Left lung (tissue), 14 donors: ENCODE measurements at places on chromosomes 16 and 17. TPM values are rescaled to one million over a fixed set of nuclear protein-coding genes. Genes with fewer than 3 reads are reported as not detected.

- no peak overlapping the region for H3K27ac ChIP-seq
- no peaks in the 10 kb centered on the region for H3K27me3 ChIP-seq
- no peak overlapping the region for H3K4me3 ChIP-seq
- H3K4me1 ChIP-seq: no peaks in the 10 kb centered on the region
- no peaks in the 10 kb centered on the region for H3K36me3 ChIP-seq
Measured at GRCh38 chr16:88197481-88198456, 185.0 kb upstream of the ZNF469 start.

DNA sequence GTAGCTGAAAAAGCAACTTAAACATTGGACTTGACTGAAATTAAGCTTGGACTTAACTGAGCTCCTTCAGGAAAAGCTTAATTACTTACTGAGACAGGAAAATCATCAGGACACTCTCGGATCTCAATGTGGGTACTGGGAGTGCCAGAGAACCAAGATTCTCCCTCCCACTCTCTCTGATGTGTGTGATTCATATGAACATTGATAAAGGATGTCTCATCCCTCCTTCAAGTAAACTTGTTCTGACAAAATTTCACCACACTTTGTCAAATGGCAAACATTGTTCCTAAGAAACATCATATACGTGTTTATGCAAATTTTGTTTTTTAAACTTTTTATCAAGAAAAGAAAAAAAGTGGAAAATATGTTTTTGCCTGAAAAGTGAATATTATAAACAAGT, 4.1 kb upstream of the SLFN5 start:
- no peak overlapping the region for H3K4me3 ChIP-seq
- no peaks in the 10 kb centered on the region for H3K36me3 ChIP-seq
- no peak for DNase-seq
- H3K27ac ChIP-seq: no peak overlapping the region
- H3K4me1 ChIP-seq: peaks cover 21% of the 10 kb centered on the region

DNA sequence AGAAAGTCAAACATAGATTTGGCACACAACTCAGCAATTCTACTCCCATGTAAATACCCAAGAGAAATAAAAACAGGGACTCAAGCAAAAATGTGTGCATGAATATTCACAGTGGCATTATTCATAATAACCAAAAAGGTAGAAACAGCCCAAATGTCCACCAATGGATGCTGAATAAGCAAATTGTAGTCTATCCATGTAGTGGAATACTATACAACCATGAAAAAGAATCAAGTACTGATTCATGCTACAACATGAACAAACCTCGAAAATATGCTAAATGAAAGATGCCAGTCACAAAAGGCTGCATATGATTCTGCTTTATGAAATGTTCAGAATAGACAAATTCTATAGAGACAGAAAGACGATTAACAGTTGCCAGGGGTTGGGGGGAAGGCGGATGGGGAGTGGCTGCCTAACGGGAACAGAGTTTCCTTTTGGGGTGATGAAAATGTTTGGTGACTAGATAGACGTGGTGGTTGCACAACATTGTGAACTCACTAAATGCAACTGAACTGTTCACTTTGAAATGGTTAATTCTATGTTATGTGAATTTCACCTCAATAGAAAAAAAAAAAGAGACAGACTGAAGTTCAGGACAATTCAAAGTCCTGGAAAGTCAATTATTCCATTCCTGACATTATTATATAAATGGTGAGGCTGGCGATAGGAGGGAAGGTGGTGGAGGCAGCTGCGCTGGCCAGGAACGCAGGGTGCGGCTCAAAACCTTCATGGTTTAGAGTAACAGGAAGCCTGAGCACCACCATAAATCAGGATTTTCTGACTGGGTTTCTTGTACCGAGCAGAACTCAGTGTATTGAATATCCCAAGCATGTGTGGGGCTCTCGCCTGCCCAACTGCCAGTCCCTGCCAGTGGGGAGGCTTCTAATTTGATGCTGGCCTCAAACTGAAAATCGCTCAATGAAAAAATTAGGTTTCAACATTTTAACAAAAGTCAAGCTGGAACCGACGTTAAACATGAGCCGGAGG, 300.9 kb downstream of the C16orf95 start:
- no peak for DNase-seq
- peaks cover 3% of the 10 kb centered on the region for H3K27me3 ChIP-seq
- no peaks in the 10 kb centered on the region for H3K4me1 ChIP-seq
- peak overlapping the region; percentile 77 for H3K27ac ChIP-seq
- no peak overlapping the region for H3K4me3 ChIP-seq

- no peaks in the 10 kb centered on the region for H3K36me3 ChIP-seq
- H3K27ac ChIP-seq: no peak overlapping the region
- H3K4me1 ChIP-seq: no peaks in the 10 kb centered on the region
Measured at GRCh38 chr17:33526717-33527116, 233.6 kb upstream of the ASIC2 start.

HOXB9 gene
- total RNA-seq: not detected

PDILT gene
- not detected for total RNA-seq

- DNase-seq: no peak
- no peak overlapping the region for H3K4me3 ChIP-seq
- H3K36me3 ChIP-seq: peaks cover 97% of the 10 kb centered on the region
- no peaks in the 10 kb centered on the region for H3K27me3 ChIP-seq
- H3K27ac ChIP-seq: no peak overlapping the region
Measured at GRCh38 chr16:29834079-29834478, 13.8 kb downstream of the MVP start.

HCRT gene
- not detected for total RNA-seq

DNA sequence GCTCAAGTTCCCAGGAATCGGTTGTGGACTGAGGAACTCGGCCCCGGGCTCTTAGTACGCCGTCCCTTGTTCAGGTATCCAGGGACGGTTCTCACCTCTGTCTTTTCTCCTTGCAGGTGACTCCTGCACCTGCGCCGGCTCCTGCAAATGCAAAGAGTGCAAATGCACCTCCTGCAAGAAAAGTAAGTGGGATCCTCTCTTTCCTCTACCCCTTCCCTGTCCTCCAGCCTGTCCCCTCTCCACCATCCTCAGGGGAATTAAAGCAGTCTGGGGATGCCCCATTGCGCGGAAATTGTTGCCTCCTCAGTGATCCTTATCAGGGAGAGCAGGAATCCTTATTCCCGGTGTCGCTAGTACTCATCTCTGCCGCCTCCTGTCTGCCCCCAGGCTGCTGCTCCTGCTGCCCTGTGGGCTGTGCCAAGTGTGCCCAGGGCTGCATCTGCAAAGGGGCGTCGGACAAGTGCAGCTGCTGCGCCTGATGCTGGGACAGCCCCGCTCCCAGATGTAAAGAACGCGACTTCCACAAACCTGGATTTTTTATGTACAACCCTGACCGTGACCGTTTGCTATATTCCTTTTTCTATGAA, 585 bp downstream of the MT2A start:
- peak overlapping the region; percentile 46 for H3K4me3 ChIP-seq
- no peaks in the 10 kb centered on the region for H3K36me3 ChIP-seq
- H3K4me1 ChIP-seq: peaks cover 30% of the 10 kb centered on the region
- DNase-seq: no peak

DNA sequence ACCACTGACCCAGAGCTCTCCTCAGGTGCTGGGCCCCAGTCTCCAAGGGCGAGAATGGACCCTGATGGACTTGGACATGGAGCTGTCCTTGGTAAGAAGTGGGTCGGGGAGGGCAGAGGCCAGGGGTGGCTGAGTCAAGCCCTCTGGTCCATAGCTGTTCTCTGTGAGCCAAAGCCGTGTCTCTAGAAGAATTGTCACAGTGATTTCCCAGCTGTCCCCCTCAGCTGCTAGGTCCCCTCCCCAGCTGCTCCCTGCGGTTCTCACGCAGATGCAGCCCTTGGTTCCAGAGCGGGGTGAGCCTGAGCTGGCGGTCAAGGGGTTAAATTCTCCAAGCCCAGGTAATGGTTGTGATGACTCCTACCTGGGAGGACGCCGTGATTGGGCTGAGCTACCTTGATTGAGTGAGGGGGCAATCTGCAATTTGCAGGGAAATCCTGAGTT, 1.3 kb upstream of the NOL3 start:
- H3K4me1 ChIP-seq: peaks cover 32% of the 10 kb centered on the region
- peaks cover 18% of the 10 kb centered on the region for H3K27me3 ChIP-seq
- H3K27ac ChIP-seq: no peak overlapping the region
- no peaks in the 10 kb centered on the region for H3K36me3 ChIP-seq
- no peak for DNase-seq

DNA sequence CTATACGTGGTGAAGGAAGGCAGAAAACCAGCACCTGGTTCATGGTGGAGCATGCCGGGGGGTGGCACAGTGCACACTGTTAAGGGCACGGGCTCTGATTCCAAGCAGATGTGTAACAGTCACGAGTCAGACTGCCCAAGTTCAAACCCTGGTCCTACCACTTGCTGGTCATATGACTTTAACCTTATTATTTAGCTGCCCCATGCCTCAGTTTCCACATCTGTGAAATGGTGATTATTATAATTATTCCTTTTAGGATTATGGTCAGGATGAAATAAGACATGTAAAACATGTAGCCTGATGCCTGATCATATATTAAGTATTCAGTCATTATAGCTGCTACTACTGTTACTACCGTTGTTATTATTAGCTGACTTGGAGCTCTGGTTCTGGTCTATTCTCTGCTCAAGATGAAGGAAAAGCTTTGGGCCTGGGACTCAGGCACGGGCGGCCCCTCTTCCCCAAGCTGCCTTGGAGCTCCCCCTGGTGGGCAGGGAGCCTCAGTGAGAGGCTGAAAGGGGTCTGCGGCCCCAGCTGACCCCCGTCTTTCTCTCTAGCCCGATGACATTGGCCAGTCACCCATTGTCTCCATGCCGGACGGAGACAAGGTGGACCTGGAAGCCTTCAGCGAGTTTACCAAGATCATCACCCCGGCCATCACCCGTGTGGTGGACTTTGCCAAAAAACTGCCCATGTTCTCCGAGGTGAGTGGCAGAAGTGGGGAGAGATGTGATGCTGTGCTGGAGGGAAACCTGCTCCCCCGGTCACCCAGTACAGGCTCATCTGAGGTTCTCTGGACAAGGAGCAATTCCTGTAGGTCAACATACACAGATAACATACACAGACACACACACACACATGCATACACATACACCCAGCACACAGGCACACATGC, 14.0 kb downstream of the NR1D1 start:
- peaks cover 3% of the 10 kb centered on the region for H3K36me3 ChIP-seq
- H3K4me1 ChIP-seq: no peaks in the 10 kb centered on the region
- no peak overlapping the region for H3K27ac ChIP-seq
- H3K4me3 ChIP-seq: no peak overlapping the region
- no peaks in the 10 kb centered on the region for H3K27me3 ChIP-seq
- DNase-seq: no peak

GRCh38 chr17:37490638-37491614, 1.2 kb downstream of the DUSP14 start:
- no peaks in the 10 kb centered on the region for H3K36me3 ChIP-seq
- DNase-seq: peak; percentile 42
- peak overlapping the region; percentile 61 for H3K27ac ChIP-seq
- peak overlapping the region; percentile 70 for H3K4me3 ChIP-seq
- peaks cover 34% of the 10 kb centered on the region for H3K4me1 ChIP-seq
- H3K27me3 ChIP-seq: peaks cover 37% of the 10 kb centered on the region

DNA sequence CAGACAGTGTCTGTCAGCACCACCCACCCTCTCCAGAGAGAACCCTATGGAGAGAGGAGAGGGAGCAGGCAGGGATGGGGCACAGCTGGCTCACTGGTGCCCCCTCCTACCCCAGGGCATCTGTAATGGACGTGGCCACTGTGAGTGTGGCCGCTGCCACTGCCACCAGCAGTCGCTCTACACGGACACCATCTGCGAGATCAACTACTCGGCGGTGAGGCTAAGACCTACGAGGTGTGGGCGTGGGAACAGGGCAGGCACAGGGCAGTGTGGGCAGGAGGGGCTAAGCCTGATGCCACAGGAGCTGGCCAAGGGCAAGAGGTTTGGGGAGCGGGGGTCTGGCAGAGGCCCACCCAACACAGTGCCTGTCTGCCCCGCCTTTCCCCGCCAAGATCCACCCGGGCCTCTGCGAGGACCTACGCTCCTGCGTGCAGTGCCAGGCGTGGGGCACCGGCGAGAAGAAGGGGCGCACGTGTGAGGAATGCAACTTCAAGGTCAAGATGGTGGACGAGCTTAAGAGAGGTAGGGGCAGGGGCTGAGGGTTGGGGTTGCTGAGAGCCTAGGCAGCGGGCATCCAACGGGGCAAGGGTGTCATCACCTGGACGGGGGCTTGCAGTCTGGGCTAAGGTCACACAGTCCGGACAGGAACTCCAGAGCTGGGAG, 15.0 kb downstream of the ITGB4 start:
- DNase-seq: peak; percentile 73
- H3K4me1 ChIP-seq: no peaks in the 10 kb centered on the region

DNA sequence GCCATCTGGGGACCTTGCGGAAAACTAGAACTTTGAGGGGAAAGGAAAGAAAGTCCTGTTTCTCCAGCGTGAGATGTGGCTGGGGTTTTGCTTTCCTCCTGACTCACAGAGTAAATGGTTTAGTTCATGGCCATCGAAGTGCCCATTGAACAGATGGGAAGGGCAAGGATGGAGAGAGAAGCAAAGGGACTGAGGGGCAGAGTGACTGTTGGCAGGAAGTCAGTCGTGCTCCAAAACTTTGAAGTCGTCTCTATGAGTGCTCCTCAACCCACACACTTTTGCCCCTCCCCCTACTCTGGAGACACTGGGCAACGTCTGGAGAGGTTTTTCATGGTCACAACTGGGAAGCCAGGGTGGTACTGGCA, 476.9 kb downstream of the SLC39A11 start:
- no peaks in the 10 kb centered on the region for H3K27me3 ChIP-seq
- H3K36me3 ChIP-seq: no peaks in the 10 kb centered on the region
- no peak for DNase-seq
- H3K4me3 ChIP-seq: no peak overlapping the region
- H3K27ac ChIP-seq: no peak overlapping the region

- H3K4me3 ChIP-seq: no peak overlapping the region
- peak overlapping the region; percentile 60 for H3K27ac ChIP-seq
- H3K4me1 ChIP-seq: peaks cover 97% of the 10 kb centered on the region
- DNase-seq: no peak
- peaks cover 39% of the 10 kb centered on the region for H3K27me3 ChIP-seq
Measured at GRCh38 chr17:50059256-50059655, 3.3 kb downstream of the ITGA3 start.

AXIN1 gene
- 21.7 TPM for total RNA-seq

- no peak for DNase-seq
- H3K4me1 ChIP-seq: no peaks in the 10 kb centered on the region
- no peaks in the 10 kb centered on the region for H3K36me3 ChIP-seq
- H3K27me3 ChIP-seq: no peaks in the 10 kb centered on the region
- no peak overlapping the region for H3K4me3 ChIP-seq
Measured at GRCh38 chr16:4067262-4068001, 48.8 kb downstream of the ADCY9 start.

- peak within 1 kb of the TSS; percentile 96 for H3K4me3 ChIP-seq
- DNase-seq: no peak
- no peaks in the 10 kb centered on the region for H3K27me3 ChIP-seq
- peaks cover 19% of the 10 kb centered on the region for H3K4me1 ChIP-seq
- H3K36me3 ChIP-seq: peaks cover 22% of the 10 kb centered on the region
- H3K27ac ChIP-seq: peak within 1 kb of the TSS; percentile 95
Measured at GRCh38 chr17:63774141-63774968, at the start of gene DDX42. Gene DDX42, plus strand, starts transcription at chr17:63774170. Its CDS starts 12,880 bp downstream, at chr17:63787050.

GRCh38 chr17:42760652-42761581, at the start of gene RAMP2:
Gene RAMP2, plus strand, starts transcription at chr17:42761227. Its CDS starts 35 bp downstream, at chr17:42761262.
- H3K27ac ChIP-seq: peak within 1 kb of the TSS; percentile 80
- H3K4me3 ChIP-seq: peak within 1 kb of the TSS; percentile 40
- peaks cover 4% of the 10 kb centered on the region for H3K4me1 ChIP-seq
- H3K27me3 ChIP-seq: peaks cover 20% of the 10 kb centered on the region

- H3K27me3 ChIP-seq: no peaks in the 10 kb centered on the region
- peaks cover 24% of the 10 kb centered on the region for H3K4me1 ChIP-seq
- peak overlapping the region; percentile 99 for H3K4me3 ChIP-seq
- DNase-seq: peak; percentile 90
- peaks cover 37% of the 10 kb centered on the region for H3K36me3 ChIP-seq
- H3K27ac ChIP-seq: peak overlapping the region; percentile 96
Measured at GRCh38 chr17:7237761-7238419, 1.4 kb downstream of the PHF23 start.
